ENCODE measurements at places on chromosomes 4 and X. TPM values are rescaled to one million over a fixed set of nuclear protein-coding genes. Genes with fewer than 3 reads are reported as not detected.

SEPSECS gene
- 16.3 TPM for total RNA-seq

DCAF12L1 gene
- not detected for total RNA-seq

GLRA3 gene
- 0.22 TPM for total RNA-seq

DNA sequence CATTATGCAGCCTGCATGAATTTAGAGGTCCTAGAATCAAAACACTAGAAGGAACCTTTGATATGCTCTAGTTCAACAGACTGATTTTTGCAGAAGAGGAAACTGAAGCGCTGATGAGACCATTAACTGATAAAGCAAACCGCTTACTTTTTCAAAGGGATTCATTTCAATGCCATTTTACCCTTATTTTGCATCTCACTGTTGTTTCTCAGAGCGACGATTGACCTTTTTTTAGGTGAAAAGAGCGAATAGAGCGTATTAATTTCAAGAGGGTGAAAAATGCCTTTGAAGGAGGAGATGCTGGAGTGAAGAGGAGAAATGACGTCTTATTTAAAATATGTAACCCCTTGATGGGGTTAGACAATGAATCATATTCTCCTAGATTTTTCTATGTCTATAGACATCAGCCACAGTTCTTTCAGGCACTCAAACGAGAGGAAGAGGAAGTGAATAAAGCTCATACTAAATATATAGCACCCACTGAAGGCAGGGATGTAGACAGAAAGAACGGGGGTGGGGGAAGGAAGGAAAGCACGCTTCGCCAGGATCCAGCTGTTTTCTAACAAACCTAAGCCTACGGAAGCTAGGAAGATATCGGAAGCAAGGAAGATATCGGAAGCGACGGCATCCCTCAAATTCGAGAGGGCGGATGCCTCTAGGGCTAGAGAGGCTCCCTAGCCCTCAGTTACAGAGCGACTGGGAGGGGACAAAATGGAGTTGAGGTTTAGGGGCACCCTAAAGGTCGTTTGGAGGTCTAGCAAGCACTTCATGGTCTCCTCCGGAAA is 848 bp downstream of the ACSL4 start:
- H3K4me3 ChIP-seq: peak overlapping the region; percentile 76
- H3K27me3 ChIP-seq: no peaks in the 10 kb centered on the region
- peak overlapping the region; percentile 85 for H3K27ac ChIP-seq

DNA sequence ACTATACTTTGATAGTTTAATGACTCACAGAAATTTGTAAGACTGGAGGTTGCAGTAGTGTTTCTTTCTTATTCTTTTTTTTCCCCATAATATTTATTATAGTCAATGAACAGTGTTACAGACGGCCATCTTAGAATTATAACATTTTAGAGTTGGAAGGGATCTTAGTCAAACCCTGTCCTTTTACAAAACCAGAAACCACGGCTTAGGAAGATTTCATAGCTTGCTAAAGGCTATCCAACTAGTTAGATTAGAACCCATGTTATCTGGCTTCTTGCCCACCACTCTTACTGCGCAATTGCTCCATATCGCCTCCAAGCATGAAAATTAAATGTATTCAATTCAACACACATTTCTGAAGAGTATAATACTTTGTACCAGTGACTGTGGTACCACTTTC is 1.1 kb downstream of the XIAP start:
- H3K4me1 ChIP-seq: peaks cover 11% of the 10 kb centered on the region
- peak overlapping the region; percentile 84 for H3K27ac ChIP-seq
- H3K36me3 ChIP-seq: no peaks in the 10 kb centered on the region
- peak overlapping the region; percentile 86 for H3K4me3 ChIP-seq

- no peaks in the 10 kb centered on the region for H3K36me3 ChIP-seq
- H3K4me3 ChIP-seq: no peak overlapping the region
- H3K27ac ChIP-seq: no peak overlapping the region
- DNase-seq: no peak
- no peaks in the 10 kb centered on the region for H3K27me3 ChIP-seq
Measured at GRCh38 chrX:134885336-134886001, 105.3 kb upstream of the SMIM10 start.
